ENCODE measurements at places on chromosomes 7 and 10.

GRCh38 chr10:35633006-35633980, 8.8 kb downstream of the FZD8 start:
- DNase-seq, result peak; percentile 38

GRCh38 chr7:7438851-7439250, 96.8 kb downstream of the COL28A1 start:
- DNase-seq, result peak; percentile 98

GRCh38 chr10:101655570-101655969, 39.4 kb downstream of the FBXW4 start:
- DNase-seq, result no peak

DNA sequence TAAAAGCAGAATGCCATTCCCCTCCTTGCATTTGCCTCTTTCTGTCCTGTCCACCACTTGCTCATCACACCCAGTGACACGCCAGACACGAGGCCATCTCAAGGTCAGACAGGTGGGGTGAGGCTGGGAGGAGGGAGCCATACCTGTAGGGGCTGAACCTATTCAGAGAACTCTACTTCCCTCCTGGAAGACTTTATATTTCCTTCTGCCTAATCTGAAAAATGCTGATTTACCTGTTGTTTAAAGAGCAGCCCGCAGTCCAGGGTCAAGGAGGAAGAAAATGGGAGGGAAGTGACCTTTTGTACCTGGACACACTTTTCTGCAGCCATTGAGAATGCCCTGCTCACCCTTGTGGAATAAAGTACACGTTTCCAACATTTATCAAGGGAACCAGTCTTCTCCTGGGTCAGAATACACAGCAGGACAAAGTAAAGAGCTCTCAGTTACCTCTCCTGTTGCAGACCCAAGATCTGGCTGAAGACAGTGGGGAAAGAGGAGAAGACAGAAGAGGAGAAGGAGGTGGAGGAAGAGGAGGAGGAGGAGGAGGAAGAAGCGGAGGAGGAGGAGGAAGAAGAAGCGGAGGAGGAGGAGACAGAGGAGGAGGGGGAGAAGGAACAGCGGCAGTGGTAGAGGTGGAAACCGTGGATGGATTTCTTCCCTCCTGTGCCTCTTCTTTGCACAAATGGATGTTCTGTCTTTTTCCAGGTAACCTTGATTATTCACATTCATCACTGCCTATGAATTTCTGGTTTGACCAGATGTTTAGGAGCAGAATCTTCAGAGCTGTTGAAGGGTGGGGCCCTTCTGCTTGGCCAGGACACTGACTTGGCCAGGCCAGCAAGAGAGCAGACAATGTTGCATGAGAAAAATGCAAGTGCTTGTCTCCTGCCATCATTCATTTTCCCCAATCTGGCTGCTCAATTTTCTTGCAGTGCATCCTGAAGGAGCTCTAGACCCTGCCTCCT, 1.2 kb upstream of the BLNK start:
- DNase-seq, result no peak

DNA sequence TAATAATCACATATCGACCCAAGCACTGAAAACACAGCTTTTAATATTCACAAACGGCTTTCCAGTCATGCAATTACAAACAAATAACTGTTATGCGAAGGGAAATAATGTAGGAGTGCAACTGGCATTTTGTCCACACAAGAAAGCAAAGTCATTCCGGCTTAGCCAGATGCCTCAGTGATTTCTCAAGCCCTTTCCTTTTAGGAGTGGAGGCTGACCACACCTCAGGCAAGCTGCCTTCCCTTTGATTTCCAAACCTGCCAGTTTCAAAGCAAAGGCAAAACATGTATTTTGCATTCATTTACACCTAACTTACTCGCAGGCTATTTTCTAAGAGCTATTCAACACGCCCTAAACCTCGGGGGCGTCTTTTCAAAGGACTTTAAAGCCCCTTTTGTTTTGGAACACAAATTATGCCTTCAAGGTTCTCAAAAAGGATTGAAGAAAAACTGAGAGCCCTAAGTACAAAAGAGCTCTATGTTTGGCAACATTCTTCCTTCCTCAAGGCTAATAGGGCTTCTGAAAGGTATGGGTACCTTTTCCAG, 109.6 kb downstream of the CPXM2 start:
- DNase-seq, result no peak

- DNase-seq, result no peak
These were observed 32.6 kb downstream of the TMEM270 start for GRCh38 chr7:73893342-73894101.

- DNase-seq, result no peak
These were observed 40.1 kb downstream of the PARP12 start for GRCh38 chr7:140022582-140023211.

- DNase-seq, result peak; percentile 42
These were observed 496.4 kb downstream of the KIF20B start for GRCh38 chr10:90197766-90198165.

DNA sequence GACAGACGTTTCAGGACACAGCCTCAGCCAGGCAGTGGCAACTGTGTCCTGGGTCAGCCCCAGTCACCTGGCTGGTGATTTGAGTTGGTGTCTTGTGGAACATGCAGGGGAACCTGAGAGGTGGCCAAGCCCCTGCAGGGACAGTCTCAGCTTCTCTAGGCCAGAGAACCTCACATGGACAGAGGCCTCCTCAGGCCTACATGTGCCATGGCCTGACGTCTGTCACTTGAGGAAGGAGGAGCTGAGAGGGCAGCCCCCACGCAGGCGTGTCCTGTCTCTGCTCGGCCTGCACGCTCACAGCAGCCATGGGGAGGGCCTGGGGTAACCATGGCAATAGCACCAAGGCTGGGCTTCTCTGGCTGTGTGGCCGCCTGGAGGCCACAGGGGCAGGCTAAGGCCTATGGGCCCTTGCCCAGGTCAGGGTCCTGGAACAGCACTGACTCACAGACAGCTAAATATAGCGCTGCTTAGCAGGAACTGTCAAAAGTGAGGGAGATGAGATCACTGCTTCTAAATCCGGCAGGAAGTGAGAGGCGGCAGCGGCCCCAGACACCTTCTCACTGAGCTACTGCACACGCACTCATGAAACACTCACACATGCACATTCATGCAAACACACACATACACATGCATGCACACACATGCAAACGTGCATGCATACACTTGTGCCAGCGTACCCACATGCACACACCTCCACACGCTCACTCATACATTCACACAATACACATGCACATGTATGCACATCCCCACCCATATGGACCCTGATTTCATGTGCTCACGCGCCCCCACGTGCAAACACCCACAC, 57.0 kb downstream of the YKT6 start:
- peak; percentile 95 for DNase-seq

GRCh38 chr7:1514995-1515401, 10.8 kb upstream of the INTS1 start:
- no peak for DNase-seq

DNA sequence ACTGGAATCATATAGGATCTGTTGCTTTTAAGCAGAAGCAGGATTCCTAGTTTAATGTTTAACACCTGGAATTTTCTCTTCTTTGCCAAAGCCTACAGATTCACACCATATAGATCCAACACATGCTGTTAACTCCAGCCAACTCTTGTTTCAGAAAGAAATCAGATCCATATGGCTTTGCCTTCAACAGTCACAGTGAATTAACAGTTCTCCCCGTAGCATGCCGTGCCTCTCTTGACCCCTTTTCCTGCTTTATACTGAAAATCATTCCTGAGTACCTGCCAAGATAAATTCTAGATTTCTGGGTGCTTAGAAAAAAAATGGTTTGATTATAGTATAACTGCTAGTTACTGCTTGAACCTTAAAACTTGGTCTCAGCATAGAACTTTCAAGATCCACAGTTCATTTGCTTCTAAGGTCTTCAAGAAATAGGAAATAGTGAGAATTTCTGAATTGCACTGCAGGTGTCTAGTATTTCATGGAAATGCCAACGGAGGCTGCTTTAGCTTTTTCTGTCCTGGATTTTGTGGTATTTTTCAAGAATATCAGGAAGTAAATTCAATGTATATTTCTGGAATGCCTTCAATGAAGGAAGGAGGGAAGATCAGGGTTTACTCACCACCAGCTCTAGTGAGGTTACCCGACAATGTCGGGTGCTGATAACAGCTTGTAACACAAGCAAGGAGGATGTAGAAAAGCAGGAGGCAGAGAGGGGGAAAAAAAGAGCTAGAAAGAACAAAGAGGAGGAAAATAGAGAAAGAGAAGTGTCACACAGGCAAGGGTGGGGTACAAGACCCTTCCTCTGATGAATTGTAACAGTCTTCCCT, 6.6 kb downstream of the AASS start:
- DNase-seq, result peak; percentile 34

DNA sequence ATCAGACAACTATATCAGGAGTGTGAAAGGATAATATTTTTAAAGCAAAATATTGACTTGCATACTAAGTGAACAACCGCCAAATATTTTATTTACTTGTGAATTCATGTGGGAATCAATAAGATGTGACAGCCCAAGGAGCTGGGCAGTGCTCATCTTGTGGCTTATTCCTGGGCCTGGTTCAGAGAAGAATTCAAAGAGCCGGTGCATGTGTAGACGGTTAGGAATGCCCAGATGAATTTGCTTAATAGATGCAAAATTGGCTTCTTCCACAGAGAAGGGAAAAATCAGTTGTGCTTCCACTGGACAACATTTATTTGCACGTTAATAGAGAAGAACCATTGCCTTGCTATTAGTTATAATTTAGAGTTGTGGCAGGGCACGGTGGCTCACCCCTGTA, 4.4 kb downstream of the MYL7 start:
- no peak for DNase-seq

DNA sequence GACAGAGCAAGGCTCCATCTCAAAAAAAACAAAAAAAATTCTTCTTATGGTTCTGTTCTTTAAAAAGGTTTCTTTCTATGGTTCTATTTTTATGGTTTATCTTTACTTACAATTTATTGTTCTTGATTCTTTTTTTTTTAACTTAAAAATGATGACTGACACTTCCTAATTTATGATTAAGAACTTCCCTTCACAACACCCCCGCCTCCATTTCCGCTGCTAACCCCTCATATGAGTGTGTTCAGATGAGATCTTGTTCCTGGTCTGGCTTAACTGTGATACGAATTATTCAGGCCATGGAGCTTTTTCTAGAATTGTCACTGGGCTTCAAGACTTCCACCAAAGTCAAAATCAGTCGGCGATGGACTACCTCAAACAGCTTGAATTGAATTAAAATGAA, 33.9 kb downstream of the PTER start:
- DNase-seq, result no peak

- DNase-seq, result no peak
These were observed 98.9 kb upstream of the ARHGAP21 start for GRCh38 chr10:24822590-24822989.

- DNase-seq, result no peak
These were observed 114.6 kb downstream of the LRMDA start for GRCh38 chr10:75546004-75546403.

DNA sequence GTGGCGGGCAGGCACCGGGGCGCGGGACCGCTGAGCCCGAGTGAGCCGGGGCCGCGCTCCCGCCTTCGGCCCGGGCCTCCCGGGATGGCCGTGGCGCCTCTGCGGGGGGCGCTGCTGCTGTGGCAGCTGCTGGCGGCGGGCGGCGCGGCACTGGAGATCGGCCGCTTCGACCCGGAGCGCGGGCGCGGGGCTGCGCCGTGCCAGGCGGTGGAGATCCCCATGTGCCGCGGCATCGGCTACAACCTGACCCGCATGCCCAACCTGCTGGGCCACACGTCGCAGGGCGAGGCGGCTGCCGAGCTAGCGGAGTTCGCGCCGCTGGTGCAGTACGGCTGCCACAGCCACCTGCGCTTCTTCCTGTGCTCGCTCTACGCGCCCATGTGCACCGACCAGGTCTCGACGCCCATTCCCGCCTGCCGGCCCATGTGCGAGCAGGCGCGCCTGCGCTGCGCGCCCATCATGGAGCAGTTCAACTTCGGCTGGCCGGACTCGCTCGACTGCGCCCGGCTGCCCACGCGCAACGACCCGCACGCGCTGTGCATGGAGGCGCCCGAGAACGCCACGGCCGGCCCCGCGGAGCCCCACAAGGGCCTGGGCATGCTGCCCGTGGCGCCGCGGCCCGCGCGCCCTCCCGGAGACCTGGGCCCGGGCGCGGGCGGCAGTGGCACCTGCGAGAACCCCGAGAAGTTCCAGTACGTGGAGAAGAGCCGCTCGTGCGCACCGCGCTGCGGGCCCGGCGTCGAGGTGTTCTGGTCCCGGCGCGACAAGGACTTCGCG, 534 bp downstream of the FZD9 start:
- no peak for DNase-seq

- no peak for DNase-seq
These were observed 238.9 kb upstream of the PLXNA4 start for GRCh38 chr7:132815130-132815529.

DNA sequence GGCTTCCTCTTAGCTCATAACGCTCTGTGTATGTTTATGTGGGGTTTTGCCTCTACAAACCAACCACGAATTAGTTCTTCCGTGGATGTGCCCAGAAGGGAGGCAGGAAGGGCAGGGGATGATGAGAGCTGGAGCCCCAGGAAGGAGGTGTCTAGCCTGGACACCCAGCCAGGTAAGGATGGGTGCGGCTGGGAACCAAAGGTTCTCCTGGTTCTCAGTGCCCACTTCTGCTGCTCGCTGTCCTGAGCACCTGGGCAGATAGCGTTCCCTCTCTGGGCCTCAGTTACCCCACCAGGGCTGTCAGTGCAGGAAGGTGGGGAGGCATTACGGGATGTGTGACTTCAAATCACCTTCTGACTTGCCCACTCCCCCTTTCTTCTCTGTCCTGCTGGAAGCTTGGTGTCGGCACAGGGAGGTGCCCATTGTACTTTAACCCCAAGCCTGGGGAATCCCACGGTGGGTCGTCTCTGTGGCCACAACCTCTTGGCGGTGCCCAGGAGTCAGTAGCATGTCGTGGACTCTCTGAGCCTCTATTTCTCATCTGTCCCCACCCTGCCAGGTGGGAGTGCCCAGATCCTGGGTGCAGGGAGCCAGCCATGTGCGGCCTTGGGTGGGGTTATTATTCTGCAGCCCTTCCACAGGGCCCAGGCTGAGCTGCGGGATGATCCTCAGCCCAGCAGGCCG, 18.7 kb upstream of the PCBD1 start:
- DNase-seq, result no peak

DNA sequence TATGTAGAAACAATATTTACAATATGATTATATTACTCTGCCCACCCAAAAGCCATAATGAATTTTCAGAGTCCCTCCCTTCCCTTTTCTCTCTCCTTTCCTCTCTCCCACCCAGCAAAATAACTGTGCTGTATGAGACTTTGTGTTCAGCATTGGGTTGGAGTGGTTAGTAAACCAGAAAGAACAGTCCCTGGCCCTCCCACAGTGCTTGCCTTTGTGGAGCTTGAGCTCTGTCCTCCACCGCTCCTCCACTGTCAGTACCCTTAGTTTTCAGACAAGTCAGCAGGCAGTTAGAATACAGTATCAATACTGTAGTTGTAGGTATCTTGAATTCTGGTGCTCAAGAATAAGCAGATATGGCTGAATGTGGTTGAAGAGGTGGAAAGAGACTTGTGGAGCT, 92.7 kb downstream of the CDK14 start:
- DNase-seq, result no peak

GRCh38 chr7:45623740-45624391, 49.7 kb downstream of the ADCY1 start:
- no peak for DNase-seq
